ENCODE measurements at places on chromosomes 1 and 21.

DNA sequence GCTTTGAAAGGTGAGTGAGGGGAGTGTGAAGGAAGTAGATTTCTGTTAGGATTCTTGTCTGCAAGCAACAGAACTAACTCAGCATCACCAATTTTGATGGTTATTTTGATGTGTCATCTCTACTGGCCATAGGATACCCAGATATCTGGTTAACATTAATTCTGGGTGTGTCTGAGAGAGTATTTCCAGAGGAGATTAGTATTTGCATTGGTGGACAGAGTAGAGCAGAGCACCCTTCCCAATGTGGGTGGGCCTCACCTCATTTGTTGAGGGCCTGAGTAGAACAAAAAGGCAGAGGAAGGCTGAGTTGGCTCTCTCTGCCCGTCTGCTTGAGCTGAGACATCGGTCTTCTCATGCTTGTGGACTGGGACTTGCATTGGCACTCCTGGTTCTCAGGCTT, 121.8 kb upstream of the POU3F1 start:
- DNase-seq, result no peak

DNA sequence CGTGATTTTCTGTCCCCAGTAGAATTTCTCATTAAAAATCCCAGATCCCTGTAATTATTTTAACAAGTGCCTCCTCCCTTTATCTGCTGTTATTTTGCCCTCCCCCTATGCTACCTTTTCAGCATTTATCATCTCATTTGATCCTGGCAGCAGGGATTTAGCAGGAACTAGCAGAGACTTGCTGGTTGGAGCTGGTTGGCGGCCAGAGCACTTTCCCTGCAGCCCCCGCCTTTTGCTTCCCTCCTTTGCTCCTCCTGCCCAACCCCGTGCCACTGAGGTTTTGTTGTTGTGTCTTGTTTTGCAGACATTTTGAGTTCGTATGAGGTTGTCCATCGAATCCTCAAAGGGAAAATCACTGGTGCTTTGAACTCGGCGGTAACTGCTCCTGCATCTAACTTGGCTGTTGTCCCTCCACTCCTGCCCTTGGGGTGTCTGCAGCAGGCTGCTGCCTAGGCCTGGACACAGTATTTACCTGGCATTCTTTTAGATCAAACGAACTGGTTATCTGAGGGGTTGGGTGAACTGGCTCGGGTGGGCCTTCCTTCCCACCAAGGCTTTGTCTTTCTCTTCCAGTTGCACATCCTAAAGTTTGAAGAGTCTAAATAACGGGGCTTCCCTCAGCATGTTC, 11.2 kb downstream of the UBE2Q1 start:
- DNase-seq, result no peak

DNA sequence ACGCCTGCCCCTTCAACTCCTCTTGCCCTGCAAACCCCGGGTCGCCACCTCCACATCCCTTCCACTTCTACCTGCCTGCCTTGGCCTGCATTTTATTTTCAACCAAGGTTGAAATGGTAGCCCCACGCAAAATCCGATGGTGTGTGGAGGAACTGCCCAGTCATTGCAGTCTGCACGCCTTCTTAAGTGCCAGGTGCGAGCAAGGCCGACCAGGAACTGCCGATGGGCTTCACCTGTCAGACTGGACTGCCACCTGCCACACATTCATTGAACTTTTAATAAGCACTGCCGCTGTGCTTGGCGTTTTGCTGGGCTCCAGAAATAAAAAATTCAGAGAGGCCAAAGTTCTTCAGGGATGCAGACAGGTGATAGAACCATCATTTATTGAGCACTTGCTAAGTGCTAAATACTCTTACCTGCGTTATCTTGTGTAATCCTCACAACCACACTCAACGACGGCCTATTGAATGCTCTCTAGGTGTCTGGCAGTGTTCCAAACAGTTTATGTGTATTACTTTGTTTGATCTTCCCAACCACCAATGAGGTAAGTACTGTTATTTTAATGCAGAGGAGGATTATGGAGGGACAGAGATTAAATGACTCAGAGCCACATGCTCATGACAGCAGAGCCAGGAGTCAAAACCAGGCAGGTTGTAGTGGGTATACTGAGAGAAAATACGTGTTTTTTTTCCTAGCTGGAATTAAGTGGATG, 36.2 kb downstream of the CACHD1 start:
- no peak for DNase-seq

GRCh38 chr1:209883341-209883971, 54.6 kb upstream of the SYT14 start:
- no peak for DNase-seq

DNA sequence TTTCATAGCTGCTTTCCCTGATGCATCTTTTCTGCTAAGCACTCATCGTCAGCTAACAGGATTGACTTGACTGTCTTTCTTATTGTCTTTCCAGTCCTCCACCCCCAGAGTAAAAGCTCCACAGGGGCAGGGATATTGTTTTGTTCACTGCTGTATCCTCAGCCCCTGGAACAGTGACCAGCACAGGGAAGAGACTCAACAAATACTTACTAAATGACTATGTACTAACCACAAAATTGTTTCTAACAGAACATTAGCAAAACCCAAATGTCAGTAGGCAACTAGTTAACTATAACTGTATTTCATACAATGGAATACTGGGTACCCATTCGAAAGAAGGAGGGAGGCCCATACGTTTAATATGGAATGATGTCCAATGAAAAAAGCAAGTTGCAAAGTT, 53.0 kb downstream of the BCAR3 start:
- no peak for DNase-seq

DNA sequence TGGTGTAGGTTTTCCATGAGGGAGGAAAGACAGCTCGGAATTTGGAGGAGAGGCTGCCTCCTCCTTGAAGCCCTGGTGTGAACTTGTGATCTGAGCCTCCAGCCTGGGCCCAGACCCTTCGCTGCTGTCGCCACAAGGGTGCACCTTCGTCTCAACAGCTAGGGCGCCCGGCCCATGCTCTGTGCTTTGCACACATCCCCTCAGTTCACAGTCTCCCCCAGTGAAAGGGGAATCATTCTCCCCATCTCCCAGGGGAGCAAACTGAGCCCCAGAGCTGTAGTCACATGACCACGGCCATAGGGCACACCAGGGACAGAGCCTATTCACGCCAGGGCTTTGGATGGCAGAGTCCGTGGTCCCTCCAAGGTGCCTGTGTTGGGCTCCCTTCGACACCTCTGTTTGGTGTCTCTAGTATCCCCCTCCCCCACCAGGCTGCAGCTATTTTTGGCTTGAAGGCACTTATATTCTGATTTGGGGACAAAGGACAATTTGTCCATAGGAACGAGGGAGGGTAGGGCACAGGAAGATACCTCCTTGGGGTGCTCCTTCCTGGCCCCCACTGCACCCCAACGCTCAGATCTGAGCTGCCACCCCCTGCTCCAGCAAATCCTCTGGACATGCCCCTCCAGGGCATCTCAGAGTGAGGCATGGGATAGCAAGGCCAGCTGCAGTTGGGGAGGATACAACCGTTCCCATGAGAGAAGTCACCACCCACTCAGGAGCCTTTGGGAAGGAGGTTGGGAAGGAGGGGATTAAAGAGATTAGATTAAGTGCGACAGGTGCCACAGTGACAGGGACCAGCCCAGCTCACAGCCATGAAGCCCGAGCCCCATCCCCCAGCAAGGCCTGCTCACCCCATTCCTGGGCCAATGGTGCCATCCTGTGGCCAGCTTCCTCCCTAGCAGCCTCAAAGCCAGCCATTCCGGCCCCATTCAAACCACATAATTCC, 15.7 kb downstream of the MATN1 start:
- DNase-seq, result peak; percentile 89

DNA sequence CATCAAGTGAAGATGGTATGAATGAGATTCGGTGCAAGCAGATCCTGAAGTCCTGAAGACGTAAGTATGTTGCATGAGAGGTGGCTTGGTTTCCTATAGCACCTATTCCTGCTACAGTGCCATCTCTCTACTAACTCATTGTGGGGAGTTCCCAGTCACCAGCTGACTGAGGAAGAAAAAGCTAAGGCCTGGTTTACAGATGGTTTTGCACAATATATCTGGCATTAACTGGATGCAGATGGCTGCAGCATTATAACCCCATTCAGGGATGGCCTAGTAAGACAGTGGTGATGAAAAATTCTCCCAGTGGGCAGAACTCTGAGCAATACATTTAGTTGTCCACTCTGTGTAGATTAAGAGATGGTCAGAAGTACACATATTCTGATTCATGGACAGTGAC, 36.7 kb downstream of the RTCA start:
- DNase-seq, result no peak

DNA sequence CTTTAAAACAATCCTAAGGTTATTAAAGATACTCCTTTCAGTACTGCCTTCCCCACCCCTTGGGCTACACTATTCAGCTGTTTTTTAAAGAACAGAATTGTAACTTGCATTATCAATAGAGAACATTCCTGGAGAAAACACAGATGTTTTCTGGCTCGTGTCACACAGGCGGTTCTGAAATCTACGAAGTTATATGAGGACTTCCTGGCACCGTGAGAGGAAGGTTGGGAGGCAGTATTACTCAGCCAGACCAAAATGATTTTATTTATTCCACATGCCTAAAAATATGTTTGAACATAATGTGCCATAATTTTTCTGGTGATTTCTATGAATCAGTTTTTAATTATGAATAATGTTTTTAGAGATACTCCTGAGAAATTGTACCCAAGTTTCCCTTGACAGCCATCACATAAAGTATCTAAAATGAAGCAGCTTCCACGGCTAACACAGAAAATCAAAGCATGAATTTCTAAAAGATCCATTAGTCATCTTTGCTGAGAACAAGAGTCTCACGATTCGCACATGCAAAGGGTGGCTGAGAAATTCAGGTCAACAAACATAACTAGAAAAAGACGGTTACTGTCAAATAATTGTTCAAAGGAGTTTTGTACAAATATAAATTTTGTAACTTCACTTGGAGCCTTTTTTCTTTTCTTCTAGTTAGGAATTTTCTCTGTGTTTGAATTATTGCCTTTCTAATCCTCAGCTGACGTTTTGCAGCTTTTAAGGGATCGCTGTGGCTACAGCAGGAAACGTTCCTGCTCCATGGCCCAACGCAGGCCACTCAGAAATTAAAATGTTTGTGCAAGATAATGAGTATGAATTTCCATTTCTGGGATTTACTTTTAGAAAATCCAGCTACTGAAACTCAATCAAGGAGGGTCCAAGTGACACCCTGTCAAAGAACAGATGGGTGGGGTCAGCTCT, 8.0 kb upstream of the SIM2 start:
- DNase-seq, result no peak

- no peak for DNase-seq
Measured at GRCh38 chr1:228875741-228876140, 140.5 kb downstream of the RHOU start.

- no peak for DNase-seq
Measured at GRCh38 chr1:221824025-221824424, 82.1 kb upstream of the DUSP10 start.

DNA sequence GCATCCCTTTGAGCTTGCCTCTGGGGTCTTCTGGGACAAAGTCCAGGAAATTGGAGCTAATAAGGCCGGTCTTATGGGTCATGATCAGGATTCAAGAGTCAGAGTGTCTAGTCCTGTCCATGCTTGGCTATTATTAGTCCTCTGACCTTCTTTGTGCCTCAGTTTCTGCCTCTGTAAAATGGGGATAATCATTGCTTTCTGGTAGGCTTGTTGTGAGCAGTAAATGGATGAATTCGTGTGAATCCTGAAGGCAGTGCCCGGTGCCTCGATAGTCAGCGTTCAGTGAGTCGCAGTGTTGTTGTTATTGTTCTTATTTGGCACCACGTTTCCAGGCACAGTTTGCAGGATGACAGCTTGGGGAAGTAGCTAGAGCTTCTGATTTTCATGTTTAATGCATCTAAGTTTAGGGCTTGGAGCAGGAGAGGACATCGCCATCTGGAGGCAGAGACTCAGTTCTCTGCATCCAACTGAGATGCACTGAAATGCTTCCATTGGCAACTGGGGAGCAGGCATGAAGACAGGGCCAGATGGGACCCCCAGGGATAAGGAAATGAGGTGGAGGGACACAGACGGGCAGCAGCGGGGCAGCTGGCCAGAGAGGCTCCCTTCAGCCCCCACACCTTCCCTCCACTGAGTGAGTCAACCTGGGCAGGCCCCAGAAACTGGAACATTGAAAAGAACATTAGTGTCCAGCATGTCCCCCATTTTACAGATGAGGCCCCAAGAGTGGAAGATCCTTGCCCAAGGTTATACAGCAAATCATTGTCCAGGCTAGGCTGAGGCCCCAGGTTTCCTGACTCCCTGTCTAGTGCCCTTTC, 160.3 kb downstream of the PTPRU start:
- DNase-seq, result no peak

GRCh38 chr1:230291731-230292620, 134.2 kb downstream of the PGBD5 start:
- no peak for DNase-seq

DNA sequence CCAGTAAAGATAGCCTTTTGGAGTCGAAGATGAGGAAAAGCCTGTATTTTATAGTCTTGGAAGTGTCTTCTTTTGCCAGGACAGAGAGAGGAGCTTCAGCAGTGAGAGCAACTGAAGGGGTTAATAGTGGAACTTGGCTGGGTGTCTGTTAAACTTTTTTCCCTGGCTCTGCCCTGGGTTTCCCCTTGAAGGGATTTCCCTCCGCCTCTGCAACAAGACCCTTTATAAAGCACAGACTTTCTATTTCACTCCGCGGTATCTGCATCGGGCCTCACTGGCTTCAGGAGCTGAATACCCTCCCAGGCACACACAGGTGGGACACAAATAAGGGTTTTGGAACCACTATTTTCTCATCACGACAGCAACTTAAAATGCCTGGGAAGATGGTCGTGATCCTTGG, at the start of gene VCAM1:
TSS of gene VCAM1 (plus strand) at position 253 of the 400 bp plus-strand sequence. CDS start at position 372, 119 bp downstream.
- DNase-seq, result peak; percentile 68

- DNase-seq, result no peak
Measured at GRCh38 chr1:72018562-72018961, 263.8 kb downstream of the NEGR1 start.

- DNase-seq, result no peak
Measured at GRCh38 chr1:238492271-238492670, 601.5 kb upstream of the ZP4 start.

GRCh38 chr21:36188081-36188681, 31.6 kb downstream of the DOP1B start:
- no peak for DNase-seq

DNA sequence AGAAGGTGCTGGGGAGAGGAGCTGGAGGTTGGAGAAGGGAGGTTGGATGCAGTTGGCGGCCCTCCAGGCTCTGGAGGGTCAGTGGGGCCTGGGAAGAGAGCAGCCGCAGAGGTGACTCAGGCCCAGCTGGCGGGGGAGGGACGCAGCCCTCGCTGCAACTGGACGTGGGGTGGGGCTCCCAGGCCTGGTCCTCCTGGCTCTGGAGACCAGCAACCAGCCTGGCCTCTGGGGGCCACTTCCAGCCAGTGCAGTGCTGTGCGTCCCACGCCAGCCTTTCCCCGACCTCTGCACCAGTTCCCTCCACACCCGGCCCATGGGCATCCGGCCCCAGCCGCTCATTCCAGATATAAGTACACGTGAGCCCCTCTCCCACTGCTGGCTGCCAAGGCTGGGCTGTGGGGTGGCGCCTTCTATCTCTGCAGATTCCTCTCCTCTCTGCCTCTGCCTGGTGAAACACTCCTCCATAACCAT, 38.0 kb upstream of the COL18A1 start:
- no peak for DNase-seq

GRCh38 chr1:15736892-15737261, 819 bp downstream of the SLC25A34 start:
- DNase-seq, result no peak

All from right forelimb (tissue), 1 donor.